KG1 (cell line): ENCODE measurements at places on chromosomes 7 and 10.

DNA sequence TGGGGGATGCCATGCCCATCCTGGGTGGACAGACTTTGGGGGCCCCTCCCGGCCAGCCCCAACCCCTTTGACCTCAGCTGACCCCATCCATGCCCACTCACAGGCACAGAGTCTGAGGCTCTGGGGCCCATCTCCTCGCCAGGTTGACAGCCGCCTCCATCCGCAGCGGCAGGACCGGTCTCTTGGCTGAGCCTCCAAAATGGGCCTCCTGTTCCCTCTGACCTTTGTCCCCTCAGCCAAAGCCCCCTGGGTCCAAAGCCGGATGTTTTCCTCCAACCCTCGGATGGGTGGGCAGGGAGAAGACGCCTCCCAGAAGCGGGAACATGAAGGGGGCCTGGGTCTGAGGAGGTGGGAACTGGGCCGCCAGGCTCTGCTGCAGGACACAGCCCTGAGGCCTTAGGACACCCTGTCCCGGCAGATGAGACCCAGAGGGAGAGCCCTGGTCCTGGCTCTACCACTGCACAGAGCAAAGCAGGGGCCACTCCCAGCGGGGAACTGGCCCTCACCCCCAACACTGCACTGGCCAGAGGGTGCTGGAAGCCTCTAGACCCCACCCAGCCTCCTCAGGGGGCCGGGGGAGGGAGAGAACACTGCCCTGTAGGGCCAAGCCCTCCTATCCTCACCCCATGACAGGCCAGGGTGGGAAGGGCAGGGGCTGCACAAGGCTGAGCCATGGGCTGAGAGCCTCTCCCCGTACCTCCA, 12.6 kb downstream of the PDGFA start:
- DNase-seq = no peak

DNA sequence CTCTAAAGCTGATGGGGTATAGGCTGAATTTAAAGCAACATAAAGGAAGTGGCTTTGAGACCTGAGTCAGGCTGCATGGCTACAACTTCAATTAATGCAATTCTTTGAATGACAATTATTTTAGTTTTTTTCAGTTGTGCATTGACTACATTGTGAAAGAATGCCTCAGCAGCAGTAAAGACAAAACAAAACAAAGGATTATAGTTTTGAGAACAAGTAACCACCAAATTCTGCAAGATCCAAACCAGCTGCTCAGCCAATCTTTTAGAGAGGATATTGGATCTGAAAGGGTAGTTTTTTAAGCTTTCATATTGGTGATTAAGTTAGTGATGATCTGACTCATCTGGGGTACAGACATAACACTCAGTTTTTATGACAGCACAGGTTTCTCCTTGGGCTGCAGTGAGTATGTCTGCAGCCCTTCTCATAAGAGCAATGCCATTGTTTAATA, 40.6 kb upstream of the ABCA13 start:
- no peak for DNase-seq

DNA sequence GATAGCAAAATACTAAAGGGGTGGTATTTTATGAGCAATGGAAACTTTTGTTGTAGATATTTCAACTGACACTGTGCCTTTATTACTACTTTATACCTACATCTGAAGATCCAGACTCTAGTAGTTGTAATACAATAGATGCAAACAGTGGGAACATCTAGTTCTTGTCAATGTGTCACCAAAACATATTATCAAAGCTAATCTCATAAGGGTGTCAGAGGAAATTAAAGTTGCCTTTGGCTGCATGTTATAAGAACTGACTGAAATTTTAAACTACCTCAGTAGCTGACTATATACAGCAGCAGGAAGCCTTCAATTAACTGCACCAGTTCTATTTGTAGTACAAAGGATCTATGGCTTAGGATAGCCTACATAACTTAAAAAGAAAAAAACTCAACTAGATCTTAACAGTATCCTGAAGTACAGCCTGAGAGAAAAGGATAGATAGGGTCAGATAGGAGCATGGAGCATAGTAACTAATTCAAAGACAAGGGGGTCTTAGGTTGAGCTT, 30.9 kb downstream of the HDAC9 start:
- DNase-seq = no peak

- peak; percentile 42 for DNase-seq
Measured at GRCh38 chr7:35691827-35692307, 3.1 kb downstream of the HERPUD2 start.

GRCh38 chr7:13106513-13106912, 419.1 kb downstream of the ARL4A start:
- DNase-seq = no peak
